Activated CD8-positive, alpha-beta T cell treated with anti-CD3 and anti-CD28 coated beads, Interleukin-2, amount 10 ng/mL, durations not matched to agents 7 days and 5 days (primary cell): ENCODE measurements at places on chromosomes 16 and 17. TPM values are rescaled to one million over a fixed set of nuclear protein-coding genes. Genes with fewer than 3 reads are reported as not detected.
A peak's percentile ranks its signal among the peaks of the same experiment; 100 is the strongest.

- DNase-seq: no peak
Observed at GRCh38 chr16:8845699-8846298, 23.0 kb downstream of the CARHSP1 start.

DNA sequence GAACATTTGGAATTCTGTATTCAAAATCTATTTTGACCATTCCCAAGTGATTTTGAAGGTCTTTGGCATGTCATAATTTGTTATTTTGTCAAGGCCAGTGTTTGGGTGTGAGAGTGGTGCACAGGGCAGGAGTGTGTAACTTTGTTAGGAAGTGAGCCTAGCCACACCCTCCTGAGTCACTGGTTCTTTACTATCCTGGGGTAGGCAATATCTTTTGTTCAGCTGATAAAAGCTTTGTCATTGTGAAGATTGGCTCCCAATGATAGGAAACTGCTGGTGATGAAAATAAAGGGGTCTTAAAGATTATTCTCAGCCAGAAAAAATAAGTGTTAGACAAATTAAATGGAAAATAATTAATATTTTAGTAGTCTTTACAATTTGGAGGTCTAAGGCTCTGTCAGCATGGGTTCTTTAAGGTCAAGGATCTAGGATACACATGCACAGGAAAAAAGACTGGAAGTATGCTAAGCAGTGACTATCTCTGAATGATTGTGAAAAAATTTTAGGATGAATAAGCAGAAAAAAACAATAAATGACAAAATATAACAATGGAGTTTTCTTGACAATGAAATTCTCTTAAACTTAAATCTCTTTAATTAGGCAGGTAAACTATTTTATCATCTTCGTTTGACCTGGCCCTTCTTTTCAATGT lies 5.1 kb downstream of the UBN1 start:
- DNase-seq: no peak

GRCh38 chr17:45277216-45277849 lies 15.4 kb upstream of the SPATA32 start:
- DNase-seq: peak; percentile 93

DNA sequence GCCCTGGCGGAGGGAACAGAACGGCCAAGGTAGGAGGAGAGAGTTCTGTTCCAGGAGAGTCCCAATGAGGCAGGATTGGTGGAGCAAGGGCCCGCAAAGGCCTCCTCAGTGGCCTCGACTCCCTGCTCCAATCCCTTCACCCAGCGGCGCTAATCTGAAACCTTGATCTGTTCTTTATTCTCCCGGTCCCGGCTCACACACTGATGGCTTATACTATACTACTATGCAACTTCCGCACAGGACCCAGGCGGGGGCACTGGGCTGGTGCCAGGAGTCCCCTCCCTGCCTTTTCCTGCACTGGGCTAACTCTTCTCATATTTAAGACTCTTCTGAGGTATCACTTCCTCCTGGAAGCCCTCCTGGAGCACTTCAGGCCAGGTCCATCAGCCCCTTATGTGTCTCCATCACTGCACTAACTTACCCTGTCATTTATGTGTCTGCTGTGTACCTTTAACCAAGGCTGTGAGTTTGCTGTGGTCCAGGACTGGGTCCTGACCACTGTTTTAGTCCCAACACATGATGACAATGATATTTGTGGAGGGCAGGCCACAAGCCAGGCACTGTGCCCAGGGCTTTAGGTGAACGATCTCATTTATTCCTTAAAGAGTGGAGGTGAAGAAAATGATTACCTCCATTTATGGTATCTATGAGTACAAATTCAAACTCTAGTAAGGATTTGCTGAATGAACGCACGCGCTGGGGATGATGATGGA lies 6.8 kb downstream of the CCDC102A start:
- no peak for DNase-seq

The SRCIN1 gene
- total RNA-seq: 0.34 TPM

GRCh38 chr17:8189041-8189710 lies 804 bp downstream of the BORCS6 start:
- DNase-seq: no peak

DNA sequence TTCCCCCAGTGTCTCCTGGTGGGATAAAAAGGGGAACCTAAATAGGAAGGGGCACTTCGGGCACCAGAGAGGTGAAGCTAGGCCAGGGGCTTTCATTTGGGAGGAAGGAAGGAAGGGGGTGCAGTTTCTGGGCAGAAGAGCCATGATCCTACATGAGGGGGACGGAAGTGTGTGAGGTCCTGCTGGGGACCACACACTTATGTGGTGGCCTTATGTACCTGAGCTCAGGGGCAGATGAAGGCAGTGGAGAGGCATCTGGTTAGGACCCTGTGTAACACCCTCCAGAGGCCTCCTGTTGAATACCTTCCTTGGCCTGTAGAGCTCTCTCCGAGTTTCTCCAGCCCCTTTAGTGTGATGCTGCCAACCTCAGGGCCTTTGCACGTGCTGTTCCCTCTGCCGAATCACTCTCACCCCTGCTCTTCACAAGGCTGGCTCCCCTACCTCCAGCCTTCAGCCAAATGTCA lies 21.2 kb downstream of the IGFBP4 start:
- DNase-seq: no peak

GRCh38 chr17:8387914-8388651 lies 5.1 kb upstream of the RPL26 start:
- DNase-seq: peak; percentile 27
